ENCODE measurements at places on chromosomes 16 and 17.

- DNase-seq, result no peak
Measured at GRCh38 chr16:81597079-81597658, 152.6 kb downstream of the CMIP start.

- DNase-seq, result peak; percentile 48
Measured at GRCh38 chr17:81898029-81898866, 3.8 kb upstream of the NPB start.

GRCh38 chr16:48734220-48734619, 124.2 kb upstream of the N4BP1 start:
- no peak for DNase-seq

DNA sequence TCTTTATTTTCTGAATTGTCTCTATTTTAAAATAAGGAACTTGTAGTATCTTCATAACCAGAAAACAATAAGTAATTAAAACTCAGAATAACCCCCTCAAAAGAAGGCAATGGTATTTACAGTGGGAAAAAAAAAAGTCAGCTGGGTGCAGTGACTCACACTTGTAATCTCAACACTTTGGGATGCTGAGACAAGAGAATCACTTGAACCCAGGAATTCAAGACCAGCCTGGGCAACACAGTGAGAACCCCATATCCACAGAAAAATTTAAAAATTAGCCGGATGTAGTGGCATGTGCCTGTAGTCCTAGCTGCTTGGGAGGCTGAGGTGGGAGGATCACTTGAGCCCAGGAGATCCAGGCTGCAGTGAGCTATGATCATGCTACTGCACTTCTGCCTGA, 33.5 kb downstream of the ADAM11 start:
- no peak for DNase-seq

- no peak for DNase-seq
Measured at GRCh38 chr16:23676924-23677480, 1.7 kb upstream of the PLK1 start.

- DNase-seq, result no peak
Measured at GRCh38 chr16:47581114-47581513, 120.0 kb downstream of the PHKB start.

DNA sequence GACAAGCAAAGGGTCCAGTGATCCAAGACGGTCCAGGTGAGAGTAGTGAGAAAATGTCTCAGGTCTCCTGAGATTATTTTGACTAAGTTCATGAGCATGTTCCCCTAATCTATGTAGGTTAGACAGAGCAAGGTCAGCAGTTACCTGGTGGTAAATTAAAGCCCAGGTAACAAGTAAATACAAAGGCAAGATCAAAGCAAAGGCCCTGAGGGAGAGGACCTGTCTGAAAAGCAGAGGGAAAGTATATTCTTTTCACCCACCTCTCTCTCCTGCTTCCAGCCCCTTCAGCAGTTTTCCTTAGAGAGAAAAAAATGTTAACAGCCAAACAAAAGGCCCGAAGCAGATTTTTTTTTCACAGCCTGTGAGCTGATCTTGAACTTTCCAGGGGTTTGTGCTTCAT, 302.7 kb downstream of the MAP2K6 start:
- no peak for DNase-seq

GRCh38 chr17:48584223-48584741, 5.8 kb downstream of the HOXB3 start:
- DNase-seq, result no peak

- DNase-seq, result no peak
Measured at GRCh38 chr16:25951999-25952398, 260.2 kb downstream of the HS3ST4 start.

DNA sequence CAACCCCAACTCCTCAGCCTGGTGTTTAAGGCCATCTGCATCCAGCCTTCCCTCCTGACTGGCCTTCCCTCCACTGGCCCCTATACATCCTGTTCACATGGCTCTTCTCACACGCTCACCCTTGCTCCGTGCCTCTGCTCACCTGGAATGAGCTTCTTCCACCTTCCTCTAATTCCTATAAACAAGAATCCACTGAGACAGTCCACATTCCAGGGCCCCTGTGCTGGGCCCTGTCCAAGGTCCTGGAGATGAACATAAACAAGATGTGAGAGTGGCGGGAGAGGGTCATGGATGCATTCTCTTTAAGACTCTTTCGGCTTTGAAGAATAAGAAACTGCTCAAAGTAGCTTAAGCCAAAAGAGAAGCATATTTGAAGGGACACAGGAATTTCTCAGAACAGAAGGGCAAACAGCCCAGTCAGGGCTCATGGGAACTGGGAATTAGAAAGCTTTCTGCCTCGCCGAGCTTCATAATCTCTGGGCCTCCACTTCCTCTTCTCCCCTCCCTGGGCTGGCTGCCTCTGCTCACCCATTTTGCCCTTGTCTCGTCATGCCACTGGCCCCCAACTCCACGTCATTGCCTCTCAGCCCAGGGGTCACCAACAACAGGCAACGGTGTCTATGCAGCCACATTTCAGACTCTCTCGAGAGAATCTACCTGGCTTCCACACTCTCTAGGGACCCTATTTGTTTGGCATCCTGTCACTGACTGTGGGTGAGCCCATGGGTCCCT, 13.5 kb downstream of the SPPL2C start:
- DNase-seq, result peak; percentile 17
